Cerebellum (tissue), 4 donors: ENCODE measurements at places on chromosomes 12 and 14. TPM values are rescaled to one million over a fixed set of nuclear protein-coding genes. Genes with fewer than 3 reads are reported as not detected.

- no peak for DNase-seq
Observed at GRCh38 chr12:106188256-106188655, 49.5 kb upstream of the NUAK1 start.

DNA sequence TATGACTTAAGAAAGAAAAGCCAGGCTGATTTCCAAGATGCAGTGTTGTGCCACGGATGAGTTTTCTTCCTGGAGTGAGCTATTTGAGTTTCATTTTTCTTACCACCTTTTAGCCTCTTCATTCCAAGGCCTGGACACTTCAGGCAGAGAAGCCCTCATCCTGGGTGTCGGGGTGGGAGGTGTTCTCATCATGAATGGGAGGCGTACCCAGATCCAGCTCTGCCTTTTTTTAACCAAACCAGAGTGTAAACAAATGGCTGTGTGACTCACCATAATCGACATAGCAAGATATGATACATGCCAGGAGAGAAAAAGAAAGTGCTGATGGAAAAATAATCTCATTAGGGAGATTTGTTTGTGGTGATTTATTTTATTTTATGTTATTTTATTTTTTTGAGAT, 79.9 kb downstream of the ARF6 start:
- no peak for DNase-seq

MPHOSPH9 gene
- 95.9 TPM for total RNA-seq

DNA sequence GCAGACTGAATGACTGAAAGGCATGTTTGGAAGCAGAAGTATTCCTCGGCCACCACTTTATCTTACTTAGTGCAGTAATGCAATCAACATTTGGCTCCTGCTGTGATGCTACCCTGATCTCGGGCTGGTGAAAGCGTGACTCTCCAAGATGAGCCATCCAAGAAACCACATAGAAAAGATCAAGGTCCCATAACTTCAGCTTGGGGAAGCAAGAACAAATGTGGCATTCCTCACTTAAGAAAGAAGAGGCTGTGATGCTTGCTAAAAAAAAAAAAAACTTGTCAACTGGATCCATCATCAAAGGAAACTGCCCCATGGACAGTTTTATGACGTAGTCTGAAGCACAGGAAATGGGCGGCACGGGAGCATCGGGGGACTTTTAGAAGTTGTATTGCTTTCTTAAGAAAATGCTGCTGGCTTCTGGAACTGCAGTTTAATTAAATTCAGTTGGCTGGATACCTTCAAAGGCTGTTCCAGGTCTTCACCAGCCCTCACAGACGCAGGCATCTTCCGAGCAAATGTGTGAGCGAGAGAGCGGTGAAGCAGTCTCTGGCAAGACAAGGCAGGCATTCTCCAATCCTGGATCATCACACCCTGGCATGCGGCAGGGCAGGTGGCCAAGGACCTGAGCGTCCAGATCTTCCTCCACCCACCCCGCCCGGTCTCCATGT, 38.2 kb upstream of the MAP1LC3B2 start:
- DNase-seq = peak; percentile 86

- no peak for DNase-seq
Observed at GRCh38 chr12:46365951-46366379, 6.6 kb downstream of the SLC38A2 start.

DBX2 gene
- total RNA-seq = 0.73 TPM

AHSA1 gene
- total RNA-seq = 64.9 TPM

- DNase-seq = no peak
Observed at GRCh38 chr12:1518591-1519516, 75.5 kb downstream of the FBXL14 start.

DNA sequence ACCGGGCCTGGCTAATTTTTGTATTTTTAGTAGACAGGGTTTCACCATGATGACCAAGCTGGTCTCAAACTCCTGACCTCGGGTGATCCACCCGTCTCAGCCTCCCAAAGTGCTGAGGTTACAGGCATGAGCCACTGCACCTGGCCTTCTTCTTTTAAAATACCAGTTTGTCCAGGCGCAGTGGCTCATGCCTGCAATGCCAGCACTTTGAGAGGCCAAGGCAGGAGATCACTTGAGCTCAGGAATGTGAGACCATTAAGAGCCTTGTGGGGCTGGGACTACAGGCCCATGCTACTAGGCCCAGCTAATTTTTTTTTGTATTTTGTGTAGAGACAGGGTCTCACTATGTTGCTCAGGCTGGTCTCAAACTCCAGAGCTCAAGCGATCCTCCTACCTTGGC, 8.1 kb upstream of the PEBP1 start:
- no peak for DNase-seq

DNA sequence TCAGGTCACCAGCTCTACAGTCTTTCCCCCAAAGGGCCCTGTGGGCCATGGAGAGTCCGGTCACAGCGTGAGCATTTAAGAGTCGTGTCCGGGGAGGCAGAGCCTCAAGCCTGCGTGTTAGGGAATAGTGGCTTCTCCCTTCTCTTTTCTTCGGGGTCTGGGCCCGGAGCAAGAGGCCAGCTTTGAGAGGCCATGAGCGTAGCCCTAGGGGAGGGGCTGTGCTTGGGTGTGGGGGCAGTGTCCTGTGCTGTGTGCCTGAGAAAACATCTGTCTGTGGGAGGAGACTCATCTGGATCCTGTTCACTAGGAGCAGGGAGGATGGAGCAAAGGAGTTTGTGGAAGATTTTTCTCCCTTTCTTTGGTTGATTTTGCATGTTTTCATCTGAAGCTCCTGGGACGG, 5.3 kb downstream of the LRP1-AS start:
- DNase-seq = no peak

- DNase-seq = no peak
Observed at GRCh38 chr14:90487462-90487861, 90.6 kb downstream of the CALM1 start.

TPH2 gene
- 1.00 TPM for total RNA-seq

DNA sequence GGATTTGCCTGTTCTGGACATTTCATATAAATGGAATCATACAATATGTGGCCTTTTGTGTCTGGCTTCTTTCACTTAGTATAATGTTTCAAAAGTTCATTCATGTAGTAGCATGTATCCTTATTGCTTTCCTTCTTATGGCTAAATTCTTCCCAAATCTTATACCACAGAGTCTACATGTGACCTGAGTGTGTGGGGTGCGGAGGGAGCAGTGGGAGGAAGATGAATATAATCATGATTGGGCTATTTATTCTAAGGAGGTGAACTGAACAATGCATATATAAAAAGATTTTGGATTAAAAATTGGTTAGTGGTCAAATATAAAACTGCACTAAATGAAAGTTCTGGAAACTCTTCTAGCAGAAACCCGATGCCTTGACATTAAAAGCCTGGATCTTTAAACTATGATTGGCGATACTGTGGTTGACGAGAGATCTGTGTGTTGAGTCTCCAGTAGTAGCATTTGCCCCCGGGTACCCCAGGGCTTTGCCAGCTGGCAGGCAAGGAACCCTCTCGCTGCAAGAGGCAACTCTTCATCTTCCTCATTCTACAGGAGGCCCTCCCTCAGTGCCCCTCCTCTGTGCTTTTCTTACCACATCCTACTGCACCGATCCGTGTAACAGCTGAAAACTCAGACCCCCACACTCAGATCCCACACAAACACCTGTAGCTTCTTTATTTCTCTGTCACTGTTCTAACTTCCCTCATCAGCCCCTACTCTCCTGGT, 2.6 kb downstream of the CYP46A1 start:
- no peak for DNase-seq

DNA sequence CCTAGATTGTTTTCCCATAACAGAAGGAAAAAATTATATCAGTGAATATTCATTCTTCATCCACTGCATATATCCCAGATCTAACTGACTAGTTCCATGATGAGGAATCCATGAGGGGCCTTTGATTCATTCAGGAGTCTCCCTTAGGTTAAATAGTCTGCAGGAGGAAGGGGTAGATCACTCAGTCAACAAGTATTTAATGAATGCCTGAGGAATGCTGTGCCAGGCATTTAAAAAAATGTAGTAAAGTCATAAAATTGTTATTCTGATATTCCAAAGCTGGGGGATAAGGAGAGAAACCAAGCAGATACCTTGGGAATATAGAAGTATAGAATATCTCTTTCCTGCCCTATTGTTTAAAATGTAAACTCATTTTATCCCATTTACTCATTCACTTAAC, 216.2 kb upstream of the CAND1 start:
- no peak for DNase-seq

DNA sequence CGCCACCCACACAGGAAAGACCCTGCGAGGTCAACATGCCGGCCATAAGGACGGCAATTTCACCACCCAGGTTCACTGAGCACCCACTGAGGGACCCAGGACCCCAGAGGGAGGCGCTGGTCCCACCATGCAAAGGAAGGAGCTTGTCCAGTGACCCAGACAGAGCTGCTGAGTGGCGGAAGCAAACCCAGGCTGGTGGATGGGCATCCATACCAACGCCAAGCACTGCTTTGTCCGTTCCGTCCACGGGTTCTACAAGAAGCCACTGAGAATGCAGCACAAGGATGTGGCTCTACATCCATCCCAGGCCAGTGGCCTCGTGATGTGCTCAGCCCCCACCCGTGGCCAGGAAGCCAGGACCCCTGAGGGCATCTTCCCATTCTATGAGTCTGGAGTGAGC, 23.8 kb upstream of the GOLGA3 start:
- no peak for DNase-seq
